ENCODE measurements at places on chromosomes 12 and 14.

DNA sequence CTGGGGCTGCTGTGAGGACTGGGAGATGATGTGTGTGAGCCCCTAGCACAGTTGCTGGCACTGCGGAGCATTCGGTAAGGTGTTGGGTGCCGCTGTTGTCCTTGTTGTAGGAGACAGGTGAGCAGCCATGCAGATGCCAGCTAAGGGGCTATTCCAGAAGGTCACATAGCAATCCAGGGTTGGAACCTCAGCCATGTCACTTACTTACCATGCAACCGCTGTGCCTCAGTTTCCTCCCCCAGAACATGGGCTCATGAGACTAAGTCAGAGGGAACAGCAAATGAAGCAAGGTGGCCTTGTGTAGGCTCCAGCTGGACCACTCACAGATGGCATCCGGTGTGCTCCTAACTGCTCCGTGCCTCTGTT lies 13.2 kb downstream of the DTX1 start:
- DNase-seq: no peak

GRCh38 chr14:68376067-68376779 lies 416.6 kb downstream of the ZFP36L1 start:
- DNase-seq: no peak

DNA sequence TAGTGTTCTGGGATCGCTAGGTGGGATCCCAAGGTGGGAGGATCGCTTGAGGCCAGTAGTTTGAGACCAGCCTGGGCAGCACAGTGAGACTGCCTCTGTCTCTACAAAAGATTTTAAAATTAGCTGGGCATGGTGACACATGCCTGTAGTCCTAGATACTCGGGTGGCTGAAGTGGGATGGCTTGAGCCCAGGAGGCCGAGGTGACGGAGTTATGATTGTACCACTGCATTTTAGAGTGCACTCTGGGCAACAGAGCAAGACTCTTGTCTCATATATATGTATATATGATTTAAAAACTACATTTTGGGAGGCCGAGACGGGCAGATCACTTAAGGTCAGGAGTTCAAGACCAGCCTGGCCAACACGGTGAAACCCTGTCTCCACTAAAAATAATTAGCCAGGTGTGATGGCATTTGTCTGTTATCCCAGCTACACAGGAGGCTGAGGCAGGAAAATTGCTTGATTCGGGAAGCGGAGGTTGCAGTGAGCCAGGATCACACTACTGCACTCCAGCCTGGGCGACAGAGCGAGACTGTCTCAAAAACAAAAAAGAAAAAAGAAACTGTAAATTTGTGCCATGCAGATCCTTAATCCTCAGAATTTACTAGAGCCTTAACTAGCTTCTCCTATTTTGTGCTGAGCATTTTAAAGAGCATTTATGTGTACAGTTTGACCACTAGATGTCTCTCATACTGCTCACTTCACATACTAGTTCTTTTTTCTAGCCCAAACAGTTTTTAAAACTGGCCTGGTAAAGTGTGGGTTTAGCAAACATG lies 114.8 kb downstream of the MON2 start:
- DNase-seq: no peak

DNA sequence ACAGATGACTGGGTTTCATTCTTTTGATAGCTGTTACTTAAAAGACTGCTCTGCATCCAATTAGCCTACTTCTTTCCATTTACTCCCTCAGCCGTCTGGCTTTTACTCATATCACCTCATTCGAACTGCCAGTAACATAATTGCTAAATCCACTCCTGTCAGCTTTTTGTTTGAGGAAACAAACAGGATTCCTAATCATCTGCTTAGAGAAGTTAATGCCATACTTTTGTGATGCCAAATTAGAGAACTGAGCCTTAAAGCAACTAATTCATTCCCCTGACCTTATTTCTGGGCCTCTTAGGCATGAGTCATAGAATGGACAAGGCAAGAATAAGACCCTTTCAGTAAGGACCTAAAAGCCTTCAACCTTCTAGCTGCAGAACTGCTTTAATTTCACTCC lies 2.9 kb downstream of the OXA1L start:
- no peak for DNase-seq

- DNase-seq: no peak
Measured at GRCh38 chr12:126537961-126538530, 1472.8 kb downstream of the AACS start.

DNA sequence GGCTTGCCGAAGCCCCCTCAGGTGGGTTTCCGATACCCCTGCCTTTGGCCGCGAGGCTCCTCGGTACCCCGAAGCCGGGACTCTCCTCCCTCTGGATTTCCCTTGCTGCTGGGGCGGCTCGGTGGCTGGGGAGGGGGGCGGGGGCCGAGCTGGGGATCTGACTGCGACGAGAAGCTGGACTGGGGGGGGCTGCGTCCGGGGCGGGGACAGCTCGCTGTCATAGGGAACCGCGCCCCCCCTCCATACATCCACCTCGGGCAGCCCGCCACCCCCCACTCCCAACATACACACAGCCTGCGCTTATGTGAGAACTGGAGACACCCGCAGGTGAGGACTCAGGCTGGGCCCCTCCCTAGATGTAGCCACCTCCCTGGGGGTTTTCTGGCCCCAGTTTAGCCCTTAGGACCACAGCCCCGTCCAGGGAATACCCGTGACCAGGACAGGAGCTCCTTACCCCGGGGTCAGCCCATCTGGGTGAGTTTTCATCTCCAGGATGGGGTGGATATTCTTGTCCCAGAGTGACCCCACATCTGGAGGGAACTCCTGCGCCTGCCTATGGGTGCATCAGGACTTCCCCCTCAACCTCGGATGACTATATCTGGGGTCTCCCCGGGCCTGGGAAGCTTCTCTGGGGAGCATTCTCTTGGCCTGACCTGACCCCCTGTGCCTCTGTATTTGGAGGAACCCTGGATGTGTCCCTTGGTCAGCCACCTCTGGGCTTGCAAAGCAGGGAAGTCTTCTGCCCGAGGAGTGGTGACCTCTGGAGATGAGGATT lies 687 bp downstream of the ASIC1 start:
- no peak for DNase-seq

DNA sequence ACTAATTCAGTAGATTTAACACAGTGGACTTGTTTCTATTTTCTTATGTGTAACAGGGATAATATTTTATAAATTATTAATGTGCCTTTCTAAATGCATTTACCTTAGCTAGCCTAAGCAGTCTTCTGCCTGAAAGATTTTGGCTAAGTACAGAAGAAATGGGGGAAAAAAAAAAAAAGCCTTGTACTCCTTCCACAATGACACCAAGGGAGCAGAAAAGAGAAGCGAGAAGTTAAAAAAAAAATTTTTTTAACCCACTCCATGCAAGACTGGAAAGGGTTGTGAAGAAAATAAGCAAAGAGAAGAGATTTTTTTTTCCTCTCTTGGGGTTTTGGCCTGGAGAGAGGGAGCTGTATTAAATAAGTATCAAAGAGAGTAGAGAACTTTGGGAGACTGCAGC lies 28.7 kb downstream of the NELL2 start:
- no peak for DNase-seq

- no peak for DNase-seq
Measured at GRCh38 chr12:120748242-120748641, 22.6 kb downstream of the ACADS start.

- DNase-seq: no peak
Measured at GRCh38 chr14:53491884-53492277, 338.8 kb upstream of the DDHD1 start.

GRCh38 chr14:37122919-37123639 lies 49.3 kb downstream of the SLC25A21 start:
- no peak for DNase-seq

- DNase-seq: no peak
Measured at GRCh38 chr12:19654650-19655376, 215.5 kb downstream of the AEBP2 start.

- DNase-seq: no peak
Measured at GRCh38 chr14:92615451-92615850, 101.9 kb downstream of the RIN3 start.

- no peak for DNase-seq
Measured at GRCh38 chr14:102805371-102805891, 28.2 kb downstream of the TRAF3 start.

DNA sequence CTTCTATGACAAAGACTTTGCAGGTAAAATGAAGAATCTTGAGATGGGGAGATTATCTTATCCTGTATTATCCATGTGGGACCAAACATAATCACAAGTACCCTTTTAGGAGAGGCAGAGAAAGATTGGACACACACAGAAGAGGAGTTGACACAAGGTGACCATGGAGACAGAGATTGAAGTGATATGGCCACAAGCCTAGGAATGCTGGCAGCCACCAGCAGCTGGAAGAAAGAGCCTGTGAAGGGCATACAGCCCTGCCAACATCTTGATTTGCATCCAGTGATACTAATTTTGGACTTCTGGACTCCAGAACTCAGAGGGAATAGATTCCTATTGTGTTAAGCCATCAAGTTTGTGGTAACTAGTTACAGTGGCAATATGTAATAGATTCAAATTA lies 78.1 kb downstream of the RPS29 start:
- DNase-seq: no peak

DNA sequence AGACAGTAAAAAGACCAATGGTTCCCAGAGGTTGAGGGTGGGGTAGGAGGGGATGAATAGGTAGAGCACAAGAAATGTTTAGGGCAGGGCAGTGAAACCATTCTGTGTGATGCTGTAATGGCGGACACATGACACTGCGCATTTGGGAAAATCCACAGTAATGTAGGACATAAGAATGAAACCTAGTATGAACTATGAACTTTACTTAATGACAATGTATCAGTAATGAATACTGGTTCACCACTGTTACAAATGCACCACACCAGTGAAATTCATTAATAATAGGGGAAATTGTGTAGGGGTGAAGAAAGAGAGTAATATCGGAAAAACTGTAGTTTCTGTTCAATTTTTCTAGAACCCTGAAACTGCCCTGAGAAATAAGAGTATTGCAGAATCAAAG lies 5.6 kb downstream of the ERH start:
- DNase-seq: no peak
